ENCODE measurements at places on chromosomes 3 and 15.

DNA sequence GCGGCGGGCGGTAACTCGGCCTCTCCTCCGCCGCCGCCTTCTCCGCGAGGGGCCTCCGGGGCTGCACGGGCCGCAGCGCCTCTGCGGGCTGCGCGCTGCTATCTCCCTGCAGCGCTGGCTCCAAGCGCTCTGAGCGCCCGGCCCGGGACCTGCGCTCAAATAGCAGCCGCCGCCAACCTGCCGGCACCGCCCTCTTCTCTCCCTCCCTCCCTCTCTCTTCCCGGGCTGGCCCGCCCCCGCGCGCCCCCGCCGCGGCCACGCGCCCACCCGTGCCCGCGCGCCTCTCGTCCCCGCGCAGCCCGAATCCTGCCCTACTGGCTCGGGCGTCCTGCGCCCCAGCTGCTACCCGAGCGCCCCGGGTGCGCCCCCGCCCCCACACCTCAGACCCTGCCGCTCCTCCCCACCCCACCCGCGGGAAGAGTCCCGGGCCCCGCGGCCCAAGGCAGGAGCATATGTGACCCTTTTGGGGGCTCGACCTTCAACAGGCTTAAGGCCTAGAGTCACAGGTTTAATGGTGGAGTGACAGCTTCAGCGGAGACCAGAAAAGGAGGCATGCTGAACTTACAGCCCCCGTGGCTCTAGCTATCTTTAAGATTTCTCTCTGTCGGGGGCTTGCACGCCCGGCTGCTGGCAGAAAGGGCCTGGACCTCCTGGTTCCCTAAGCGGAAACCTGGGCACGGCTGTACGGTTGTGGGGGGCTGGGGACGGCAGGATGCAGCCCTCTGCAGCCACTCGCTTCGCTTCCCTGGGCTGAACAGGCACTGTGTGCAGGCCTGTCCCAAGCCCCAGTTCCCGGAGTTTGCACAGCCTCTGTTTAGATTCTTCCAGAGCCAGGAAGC is at the start of gene CACNA2D2:
Gene CACNA2D2 (minus strand): TSS at position 131 of the 839 bp plus-strand sequence. CDS start 211 bp downstream, outside the sequence.
- no peak for DNase-seq

DNA sequence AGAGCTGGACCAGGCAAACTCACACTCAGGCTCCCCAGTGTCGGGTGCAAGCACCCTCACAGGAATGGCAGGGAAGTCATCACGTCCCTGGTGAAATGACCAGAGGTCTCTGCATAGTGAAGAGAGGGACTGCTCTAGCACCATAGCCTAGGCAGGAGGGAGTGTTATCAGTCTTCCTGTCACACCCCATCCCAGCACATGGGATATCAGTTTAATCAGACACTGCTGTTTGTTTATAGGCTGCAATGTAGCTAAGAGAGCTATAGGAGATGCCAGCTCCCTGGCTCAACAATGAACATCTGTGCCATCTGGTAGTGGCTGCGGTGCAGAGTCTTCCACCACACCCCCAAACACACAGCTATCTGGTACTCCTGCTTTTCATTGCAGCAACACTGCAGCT is 776.6 kb downstream of the ZNF385D start:
- DNase-seq, result no peak

GRCh38 chr15:73936181-73936580 is 9.9 kb downstream of the LOXL1 start:
- no peak for DNase-seq

DNA sequence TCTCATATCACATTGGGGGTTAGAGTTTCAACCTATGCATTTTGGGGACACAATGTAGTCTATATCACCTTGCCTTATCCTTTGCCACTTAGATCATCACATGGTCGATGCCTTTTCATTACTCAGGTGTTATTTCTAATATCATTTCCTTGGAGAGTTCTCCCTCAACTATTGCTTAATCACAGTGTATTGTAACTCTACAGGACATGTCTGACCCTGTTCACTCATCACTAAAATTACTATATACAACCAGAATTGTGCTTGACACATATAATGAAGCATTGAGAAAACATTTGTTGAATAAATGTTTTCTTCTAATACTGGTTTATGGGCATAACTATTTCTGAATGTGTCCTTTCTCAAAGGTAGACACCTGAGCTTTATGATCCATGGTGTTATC is 207.4 kb downstream of the EPHA6 start:
- DNase-seq, result no peak

DNA sequence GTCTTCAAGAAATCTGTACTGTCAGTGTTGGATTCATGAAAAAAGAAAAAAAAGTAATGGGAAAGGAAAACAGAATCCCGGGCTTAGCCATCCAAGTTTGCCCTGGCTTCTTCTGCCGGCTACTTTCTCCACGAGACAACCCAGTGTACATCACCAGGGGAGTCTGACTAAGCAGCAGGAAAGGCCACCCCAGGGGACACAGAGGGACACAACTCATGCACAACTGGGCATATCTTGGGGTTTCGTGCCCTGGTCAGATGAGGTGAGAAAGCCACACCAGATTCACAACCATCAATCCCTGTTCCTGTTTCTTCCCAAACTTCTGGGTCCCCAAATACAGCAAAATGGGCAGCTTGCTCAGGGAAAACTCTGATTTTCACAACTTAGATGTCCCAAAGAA is 33.2 kb downstream of the ADAMTS17 start:
- DNase-seq, result no peak

GRCh38 chr3:31367518-31367917 is 165.2 kb upstream of the STT3B start:
- no peak for DNase-seq

DNA sequence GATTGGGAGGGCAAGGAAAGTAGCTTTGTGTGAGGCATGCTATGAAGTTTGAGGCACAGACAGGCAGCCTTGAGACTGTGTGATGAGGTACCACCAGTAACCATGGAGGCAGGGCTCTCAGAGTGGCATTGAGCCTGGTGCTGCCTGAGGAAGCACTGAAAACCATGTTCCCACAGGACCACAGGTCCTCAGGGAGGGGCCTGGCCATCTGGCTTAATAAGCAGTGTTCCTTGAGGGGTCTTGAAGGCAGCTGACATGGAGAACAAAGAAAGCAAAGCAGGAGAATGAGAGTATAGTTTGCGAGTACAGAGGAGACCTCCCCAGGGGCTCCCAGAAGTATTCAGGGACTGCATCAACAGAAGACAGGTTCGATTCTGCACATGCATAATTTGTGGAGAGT is 346.6 kb downstream of the EPHB1 start:
- DNase-seq, result no peak

DNA sequence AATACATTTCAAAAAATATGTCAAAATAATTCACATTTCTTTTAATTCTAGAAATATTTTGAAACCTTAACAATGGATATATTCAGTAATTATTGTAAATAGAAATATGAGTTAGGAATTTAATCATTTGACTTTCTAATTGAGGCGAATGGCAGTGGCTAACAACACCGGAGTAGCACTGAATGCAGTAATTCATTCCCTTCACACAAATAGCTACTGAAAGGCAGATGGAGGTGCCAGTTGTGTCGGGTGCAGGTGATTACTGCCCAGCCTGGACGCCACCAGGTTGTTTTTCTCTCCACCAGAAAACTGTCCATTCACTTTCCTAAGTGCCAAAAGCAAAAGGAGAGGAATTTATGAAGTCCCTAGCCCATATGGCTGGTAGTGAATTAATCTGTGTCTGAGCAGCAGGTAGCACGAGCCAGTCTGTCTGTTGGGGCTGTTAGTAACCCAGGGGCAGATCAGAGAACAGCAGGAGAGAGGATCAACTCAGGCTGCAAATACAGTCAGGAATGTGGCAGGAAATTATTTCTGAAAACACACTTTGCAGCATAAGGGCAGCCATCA is 79.3 kb upstream of the GMNC start:
- DNase-seq, result no peak

- DNase-seq, result no peak
Observed at GRCh38 chr15:31266712-31267111, 59.9 kb upstream of the KLF13 start.

- no peak for DNase-seq
Observed at GRCh38 chr15:45637552-45638033, 2.8 kb downstream of the SQOR start.

GRCh38 chr3:175179055-175179454 is 319.9 kb downstream of the NAALADL2 start:
- no peak for DNase-seq

GRCh38 chr3:58383904-58384303 is 49.7 kb downstream of the PDHB start:
- no peak for DNase-seq

GRCh38 chr15:78626381-78626995 is 5.7 kb upstream of the CHRNA3 start:
- DNase-seq, result no peak

DNA sequence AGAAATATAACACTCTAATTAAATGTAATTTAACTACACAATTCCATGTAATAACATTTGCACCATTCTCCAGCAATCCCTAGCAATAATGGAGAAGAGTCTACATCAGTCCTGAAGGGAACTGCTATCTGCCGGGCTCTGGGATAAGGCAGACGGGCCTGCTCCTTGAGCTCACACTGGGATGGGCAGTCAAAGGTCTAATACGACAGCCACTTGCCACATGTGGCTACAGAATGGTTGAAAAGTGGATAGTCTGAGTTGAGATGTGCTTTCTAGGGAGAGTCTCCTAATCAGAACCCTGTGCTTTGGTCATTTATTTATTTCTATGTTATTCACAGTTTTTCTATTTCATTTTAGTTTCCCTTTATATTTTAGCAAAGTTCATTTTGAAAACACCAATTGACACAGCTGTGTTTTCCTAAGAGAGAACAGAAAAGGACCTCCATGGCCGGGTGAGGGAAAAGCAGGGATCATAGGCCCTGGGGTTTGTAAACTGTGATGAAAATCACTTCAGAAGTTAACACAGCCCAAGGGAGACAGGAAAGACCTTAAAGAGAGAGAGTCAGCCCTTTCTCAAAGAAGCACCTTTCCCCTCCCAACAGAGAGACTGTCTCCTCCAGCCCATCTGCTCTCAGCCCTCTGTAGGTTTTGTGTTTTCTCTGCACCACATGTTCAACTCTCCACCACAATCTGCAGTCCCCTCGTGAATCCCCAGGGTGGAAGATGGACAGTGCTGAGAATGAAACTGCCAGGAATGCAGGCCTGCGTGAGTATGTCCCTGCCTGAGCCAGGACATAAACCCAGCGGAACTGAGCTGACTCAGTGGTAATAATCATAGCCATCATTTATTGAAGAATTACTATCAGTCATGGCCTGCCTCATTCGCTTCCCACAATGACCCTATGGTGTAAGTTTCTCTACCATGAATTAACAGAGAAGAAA is 11.6 kb downstream of the FSIP1 start:
- no peak for DNase-seq

DNA sequence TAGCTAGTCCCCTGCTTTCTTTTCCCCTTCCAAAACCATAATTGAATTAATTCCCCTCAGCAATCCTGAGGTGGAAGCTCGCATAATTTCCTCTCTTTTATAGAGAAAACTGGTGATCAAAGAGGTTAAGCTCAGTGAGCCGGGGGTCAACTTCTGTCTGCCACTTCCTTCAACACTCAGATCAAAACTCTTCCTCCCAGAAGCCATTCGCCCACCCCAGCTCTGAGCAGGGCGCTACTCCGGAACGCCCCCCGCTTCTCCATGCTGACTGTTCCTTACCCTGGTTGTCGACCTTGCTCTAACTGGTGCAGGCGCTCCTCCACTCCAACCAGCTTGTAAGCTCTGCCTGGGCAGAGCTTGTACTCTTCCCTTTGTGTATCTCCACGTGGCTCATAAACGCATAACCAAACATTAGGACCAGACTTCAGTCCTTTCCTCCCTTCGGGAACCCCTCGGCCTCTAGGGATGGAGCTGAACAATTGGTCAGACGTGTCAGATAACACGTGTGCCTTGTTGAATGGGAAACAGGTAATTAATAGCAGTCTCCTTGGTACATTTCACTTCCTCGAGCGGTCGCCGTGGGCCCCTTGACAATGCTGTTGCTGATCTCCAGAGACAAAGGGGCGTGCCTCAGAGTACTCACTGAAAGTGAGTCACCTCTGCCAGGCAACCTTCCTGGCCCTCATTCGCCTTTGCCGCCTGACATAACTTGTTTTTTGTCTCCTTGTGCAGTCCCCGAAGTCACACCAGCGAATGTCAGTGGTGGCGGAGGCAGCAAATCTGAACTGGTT is 71.8 kb downstream of the IL5RA start:
- DNase-seq, result no peak

GRCh38 chr3:43012174-43012573 is 33.1 kb downstream of the GASK1A start:
- no peak for DNase-seq

DNA sequence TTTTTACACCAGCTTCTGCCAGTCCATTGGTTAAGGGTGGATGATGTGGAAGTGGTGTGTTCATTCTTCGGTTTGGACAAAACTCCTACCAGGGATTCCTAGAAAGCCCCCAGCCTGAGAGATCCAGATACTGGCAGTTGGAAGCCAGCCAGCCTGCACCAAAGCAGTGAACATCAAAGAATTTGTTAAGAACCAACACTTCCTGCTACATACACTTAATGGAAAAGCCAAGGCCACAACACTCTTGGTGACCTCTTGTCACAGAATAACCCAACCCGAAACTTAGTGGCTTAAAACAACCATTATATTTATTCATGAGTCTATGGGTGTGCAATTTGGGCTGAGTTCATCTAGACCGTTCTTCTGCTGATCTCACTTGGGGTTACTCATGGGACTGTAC is 42.9 kb upstream of the ADAMTS9 start:
- DNase-seq, result no peak

DNA sequence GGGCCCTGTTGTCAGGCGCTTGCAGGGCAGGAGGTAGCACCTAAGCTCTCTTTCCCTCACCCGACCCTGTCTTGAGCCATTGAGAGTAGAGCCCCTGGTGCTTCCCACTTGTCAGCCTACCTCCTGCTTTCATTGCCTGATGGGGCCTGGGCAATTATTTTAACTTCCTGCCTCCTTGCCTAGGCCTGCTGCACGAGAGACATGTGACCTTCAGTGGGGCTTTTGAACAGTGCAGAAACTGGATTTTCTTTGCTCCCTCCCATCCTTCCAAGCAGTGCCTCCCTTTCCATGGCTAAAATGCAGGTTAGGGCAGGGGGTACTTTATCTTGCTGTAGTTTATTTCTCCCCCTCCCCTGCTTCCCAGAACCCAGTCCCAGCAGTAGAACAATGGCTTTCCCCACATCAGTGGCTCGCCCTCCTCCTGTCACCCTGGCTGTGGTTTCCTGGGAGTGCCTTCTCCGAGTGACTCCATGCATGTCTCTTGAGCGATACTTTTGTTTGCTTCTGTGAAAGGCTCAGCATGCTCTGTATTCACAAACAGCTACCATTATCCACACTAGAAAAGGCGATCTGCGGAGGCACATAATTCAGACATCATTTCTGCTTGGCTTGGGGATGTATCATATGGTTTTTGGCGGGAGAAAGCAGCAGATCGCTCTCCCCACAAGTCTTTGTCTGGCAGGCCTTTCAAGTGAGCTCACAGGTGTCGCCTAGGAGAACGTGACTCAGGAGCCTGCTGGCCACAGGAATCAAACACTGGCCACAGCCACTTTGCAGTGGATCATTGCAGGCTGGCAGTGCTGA is 24.1 kb downstream of the PDIA5 start:
- no peak for DNase-seq

GRCh38 chr3:47475029-47475569 is 642 bp downstream of the SCAP start:
- DNase-seq, result peak; percentile 10

DNA sequence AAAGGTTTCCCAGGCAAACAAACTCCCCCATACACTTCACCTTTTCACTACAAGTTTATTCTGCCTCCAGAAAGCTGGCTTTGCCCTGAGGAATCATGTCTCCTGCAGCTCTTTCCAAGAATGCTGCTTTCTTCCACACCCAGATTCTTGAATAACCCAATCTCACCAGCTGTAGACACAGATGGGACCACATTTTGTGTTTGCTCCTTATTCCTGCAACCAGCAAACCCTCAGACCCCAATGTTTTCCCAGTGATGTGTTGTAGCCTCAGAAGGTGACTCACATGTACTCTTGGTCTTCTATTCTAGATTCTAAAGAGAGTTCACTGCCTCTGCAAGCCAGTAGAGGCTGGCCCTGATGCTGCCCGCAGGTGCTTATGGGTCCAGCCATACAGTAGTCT is 23.6 kb upstream of the TRIM59 start:
- DNase-seq, result no peak

Data from left renal pelvis (tissue), 4 donors.